CD4-positive, alpha-beta T cell treated with Interleukin-1 beta for 1 hour (primary cell): ENCODE measurements at places on chromosomes 1 and 21.

DNA sequence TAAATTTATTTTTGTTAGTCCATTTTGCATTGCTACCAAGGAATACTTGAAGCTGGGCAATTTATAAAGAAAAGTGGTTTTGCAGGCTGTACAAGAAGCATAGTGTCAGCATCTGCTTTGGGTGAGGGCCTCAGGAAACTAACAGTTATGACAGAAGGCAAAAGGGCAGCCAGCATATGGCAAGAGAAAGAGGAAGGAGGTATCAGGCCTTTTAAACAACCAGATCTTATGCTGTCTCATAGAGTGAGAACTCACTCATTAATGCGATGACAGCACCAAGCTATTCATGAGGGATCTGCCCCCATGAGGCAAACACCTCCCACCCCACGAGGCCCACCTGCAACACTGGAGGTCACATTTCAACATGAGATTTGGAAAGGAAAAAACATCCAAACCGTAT, 898.4 kb downstream of the KCNT2 start:
- no peak for DNase-seq

DNA sequence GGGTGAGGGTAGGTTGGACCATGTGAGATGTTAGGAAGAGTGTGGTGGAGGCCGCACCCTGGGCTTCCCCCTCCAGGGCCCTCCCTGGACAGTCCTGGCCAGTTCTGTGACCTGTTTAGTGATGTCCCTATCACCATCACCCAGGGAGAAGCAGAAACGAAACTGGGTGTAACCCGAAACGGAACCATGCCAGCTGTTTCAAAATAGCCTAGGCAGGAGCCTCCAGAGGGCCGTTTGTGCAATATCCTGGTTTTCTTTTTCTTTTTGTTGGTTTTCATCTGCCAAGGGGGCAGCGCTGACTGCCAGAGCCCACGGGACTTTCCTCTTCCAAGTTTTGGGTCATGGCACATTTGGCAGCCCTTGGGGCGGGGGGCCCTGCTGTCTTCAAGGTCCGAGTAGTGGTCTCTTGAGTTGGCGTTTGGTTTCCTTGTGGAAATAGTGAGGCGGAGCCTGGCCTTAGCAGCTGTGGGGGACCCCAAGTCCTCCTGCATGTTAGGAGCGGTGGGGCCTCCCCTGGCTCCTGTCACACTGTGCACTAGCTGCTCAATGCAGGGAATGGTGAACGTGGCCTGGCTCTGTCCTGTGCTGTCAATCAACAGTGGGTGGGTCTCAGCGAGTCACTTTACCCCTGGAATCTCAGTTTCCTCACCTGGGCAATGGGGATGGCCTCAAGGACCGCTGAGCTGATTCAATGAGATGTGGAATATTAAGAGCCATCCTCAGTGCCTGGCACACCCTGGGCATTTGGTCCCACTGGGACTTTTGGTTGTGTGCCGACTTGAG, 90.7 kb downstream of the ARHGEF10L start:
- peak; percentile 26 for DNase-seq

DNA sequence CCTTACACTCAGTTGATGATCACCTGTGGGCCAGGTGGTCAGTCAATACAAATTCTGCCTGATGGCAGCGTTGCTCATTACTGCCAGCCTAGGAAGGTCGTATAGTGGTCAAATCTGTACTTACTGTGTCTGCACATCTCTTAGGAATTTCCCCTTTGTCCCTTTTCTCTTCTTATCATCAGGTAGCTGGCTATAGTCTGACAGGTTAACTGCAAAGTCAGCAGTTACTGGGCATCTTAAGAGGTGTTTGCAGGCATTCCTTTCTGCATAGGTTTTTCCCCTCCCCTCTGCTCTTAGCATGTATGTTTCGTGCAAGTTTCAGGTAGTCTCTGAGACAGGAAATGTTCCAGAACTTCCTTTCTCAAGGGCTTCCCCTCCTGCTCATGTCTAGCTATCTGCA, 298.7 kb downstream of the LRRIQ3 start:
- DNase-seq: no peak

DNA sequence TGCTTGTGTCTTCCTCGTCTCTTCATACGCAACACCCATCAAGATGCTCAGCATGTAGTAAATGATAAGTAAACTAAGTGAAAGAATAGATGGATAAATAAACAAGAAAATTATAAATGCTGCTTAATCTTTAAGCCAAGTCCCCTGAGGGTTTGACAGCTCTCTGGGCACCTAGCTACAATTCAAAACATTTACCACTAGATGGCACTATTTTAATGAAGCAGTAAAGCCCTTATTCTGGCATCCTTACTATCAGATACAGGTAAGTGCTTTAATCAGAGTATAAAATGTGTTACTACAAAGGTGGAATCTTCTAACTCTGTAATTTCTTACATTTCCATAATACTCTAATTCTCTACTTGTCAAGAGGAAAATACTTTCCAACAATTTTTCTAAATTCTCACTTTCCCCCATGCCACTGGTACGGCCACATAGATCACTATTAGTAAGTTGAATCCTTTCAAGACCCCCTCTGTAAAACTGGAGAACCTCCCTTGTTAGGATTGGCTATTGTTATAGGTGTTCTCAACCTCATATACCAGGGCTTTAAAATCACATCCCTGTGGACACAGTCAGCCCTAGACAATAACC, 137.8 kb downstream of the BARHL2 start:
- peak; percentile 35 for DNase-seq

- DNase-seq: no peak
Measured at GRCh38 chr1:8144323-8144722, 118.2 kb upstream of the ERRFI1 start.

DNA sequence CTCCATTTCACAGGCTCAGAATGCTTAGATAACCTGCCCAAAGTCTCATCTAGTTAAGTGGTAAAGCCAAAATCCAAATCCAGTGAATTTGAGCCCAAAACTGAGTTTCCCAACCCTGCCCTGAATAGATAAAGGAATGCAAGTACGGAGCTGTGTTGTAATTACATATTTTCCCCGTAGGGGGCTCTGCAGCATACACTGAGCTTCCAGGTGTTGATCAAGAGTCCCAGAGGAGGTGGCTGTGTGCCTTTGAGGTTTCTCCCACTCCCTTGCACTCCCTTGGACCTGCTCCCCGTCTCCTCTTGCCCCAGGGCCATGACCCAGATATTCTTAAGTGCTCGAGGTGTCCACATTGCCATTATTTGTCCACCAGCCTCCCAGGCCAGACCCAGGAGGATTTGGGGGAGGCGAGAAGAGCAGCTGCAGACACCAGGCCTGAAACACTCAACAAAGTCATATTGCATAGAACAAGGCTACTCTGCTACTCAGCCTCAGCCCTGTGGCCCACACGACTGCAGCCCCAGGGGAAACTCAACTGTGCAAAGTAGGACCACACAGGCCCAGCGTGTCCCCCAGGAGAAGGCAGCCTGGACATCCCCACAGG, 18.4 kb upstream of the LY9 start:
- DNase-seq: peak; percentile 52

- DNase-seq: no peak
Measured at GRCh38 chr1:8077120-8077573, 51.0 kb upstream of the ERRFI1 start.

- no peak for DNase-seq
Measured at GRCh38 chr1:89755591-89755990, 65.2 kb upstream of the LRRC8D start.

GRCh38 chr1:75265792-75266191, 131.6 kb downstream of the LHX8 start:
- DNase-seq: no peak

DNA sequence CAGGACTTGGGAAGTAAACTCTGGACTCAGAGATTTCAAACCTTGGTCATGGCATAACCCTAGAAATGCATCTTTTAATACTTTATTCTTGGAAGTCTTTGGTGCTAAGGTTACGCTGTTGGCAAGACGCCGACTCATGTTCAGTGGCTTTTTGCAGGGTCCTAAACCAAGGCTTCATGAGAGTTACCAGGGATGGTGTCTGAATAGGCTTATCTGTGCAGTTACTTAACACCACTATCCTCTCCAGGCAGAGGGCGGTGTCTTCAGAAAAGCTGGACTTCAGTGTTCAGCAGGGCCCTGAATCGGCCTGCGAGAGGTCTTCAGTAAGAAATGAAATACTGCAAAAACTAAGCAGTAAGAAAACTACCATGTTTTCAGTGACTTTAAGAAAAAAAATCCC, 58.3 kb downstream of the SIM2 start:
- no peak for DNase-seq

- DNase-seq: no peak
Measured at GRCh38 chr21:25453524-25453923, 153.8 kb downstream of the MRPL39 start.

DNA sequence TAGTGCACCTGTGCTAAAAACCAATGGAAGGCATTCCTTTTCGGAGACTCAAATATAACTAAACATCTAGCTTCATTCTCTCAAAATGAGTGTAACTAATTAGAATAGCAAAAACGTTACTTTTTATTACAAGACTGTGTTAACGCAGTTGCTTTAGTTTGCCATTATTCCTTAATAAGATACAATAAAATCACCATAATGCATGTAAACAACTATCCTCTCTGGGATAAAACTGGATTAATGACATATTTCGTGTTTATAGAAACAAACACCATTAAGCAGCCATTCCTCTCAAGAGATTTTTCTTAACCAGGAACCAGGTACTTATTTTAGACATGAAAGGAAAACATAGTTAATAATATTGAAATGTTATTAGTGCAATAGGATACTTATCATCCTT, 512.8 kb upstream of the B3GALT2 start:
- DNase-seq: no peak

DNA sequence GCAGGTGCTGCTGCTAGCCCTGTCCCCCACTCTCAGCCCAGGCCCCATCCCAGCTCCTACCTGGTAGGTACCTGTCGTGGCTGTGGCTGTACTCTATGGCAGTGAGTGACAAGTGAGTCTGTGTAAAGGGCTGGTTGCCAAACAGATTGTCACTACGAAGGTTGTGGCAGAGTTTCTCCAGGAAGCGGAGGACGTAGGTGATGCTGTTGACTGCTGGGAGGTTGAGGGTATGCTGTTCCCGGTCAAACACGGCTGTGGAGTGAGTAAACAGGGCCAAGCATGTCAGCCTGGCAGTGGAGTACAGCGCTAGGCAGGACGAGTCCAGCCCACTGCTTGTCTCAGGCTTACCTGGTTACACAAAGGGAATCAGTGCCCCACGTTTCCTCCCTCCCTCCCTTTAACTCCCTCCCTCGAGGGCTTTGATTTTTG, 24.8 kb upstream of the SLFNL1 start:
- DNase-seq: no peak

GRCh38 chr1:185412385-185413087, 95.5 kb upstream of the IVNS1ABP start:
- DNase-seq: no peak

GRCh38 chr21:16585896-16586295, 856.1 kb downstream of the USP25 start:
- DNase-seq: no peak

- DNase-seq: no peak
Measured at GRCh38 chr1:29664711-29665110, 428.4 kb downstream of the PTPRU start.

DNA sequence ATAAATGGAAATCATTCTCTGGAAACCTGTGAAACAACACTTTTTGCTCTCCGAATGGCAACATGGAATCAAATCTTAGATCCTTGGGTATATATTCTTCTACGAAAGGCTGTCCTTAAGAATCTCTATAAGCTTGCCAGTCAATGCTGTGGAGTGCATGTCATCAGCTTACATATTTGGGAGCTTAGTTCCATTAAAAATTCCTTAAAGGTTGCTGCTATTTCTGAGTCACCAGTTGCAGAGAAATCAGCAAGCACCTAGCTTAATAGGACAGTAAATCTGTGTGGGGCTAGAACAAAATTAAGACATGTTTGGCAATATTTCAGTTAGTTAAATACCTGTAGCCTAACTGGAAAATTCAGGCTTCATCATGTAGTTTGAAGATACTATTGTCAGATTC, 45.7 kb downstream of the PTGFR start:
- DNase-seq: no peak

- no peak for DNase-seq
Measured at GRCh38 chr1:165949335-165950130, 122.1 kb downstream of the UCK2 start.

GRCh38 chr1:149848340-149849110, 50.8 kb upstream of the BOLA1 start:
- DNase-seq: no peak

DNA sequence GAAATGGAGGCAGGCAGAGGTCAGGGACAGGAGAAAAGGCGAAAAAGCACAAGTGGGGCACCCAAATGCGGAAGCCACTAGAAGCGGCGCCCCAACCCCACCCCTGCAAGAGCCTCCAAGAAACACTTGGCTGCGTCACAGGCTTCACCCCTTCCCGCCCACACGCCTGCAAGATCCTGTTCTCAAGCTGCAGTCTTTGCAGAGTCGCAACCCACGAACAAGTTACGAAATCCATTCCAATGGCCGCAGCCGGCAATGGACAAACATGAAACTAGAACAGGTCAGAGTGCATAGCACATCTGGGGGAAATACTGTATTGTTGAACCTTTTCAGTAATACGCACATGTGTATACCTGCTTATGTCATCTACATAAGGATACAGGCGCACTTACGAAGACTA, 103.6 kb downstream of the PSMG1 start:
- peak; percentile 81 for DNase-seq

DNA sequence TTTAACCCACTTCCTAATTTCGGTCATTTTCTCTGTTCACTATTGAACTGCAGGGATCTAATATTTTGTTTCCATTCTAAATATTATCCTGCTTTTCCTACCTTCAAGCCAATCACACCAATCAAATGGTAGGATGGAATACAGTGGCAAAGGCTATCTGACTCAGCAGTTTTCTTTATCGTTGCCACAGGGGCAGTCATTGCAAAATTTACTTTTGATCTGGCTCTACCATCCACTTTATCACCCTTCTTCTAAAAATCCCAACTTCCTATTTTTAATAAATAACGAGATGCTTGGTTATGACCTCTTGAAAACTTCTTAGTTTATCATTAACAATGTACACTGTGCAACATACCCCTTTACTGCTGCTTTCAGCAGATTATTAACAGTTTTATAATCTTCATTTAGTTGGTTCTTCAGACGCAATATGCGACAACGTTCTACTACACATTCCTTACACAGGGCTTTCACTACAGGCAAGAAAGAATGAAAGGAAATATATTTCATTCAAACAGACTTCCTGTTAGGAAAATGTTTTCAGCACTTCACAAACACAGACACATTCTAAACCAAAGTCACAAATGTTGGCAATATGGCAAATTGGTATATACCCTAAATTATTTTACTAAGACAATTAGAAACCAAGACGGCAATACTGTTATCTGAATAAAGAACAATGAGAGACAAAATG, 52.3 kb upstream of the RAP1GAP start:
- DNase-seq: no peak

GRCh38 chr1:156532374-156532773, 31.8 kb upstream of the MEF2D start:
- DNase-seq: no peak
